ENCODE measurements at places on chromosomes 5 and 9.

- DNase-seq = no peak
Observed at GRCh38 chr5:139710319-139711066, 62.3 kb downstream of the CXXC5 start.

- no peak for DNase-seq
Observed at GRCh38 chr5:176780176-176781053, 29.9 kb upstream of the UNC5A start.

DNA sequence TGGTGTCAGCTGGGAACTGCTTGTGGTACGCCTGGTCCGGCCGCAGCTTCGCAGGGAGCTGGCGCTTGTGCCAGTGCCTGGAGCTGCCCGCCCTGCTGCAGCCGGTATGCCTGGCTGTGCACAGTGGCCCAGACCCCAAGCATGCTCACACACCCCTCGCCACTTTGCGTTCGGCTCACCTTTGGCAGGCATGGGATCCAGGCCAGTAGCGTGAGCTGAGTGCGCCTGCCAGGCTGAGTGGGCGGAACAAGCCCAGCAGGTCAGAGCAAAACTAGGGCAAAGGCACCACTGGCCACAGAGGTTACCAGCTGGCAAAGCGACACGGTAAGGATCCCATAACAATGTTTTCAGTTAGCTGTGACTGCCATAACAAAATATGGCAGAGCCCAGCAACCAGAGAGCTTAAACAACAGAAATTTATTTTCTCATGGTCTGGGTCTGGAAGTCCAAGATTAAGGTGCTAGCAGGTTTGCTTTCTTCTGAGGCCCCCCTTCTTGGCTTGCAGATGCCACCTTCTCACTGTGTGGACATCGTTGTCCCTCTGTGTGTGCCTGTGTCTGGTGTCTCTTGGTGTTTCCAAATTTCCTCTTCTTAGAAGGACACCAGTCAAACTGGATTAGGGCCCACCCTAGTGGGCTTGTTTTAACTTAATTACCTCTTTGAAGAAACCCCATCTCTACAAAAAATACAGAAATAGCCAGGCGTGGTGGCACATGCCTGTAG is 61.6 kb downstream of the PSAT1 start:
- DNase-seq = no peak

DNA sequence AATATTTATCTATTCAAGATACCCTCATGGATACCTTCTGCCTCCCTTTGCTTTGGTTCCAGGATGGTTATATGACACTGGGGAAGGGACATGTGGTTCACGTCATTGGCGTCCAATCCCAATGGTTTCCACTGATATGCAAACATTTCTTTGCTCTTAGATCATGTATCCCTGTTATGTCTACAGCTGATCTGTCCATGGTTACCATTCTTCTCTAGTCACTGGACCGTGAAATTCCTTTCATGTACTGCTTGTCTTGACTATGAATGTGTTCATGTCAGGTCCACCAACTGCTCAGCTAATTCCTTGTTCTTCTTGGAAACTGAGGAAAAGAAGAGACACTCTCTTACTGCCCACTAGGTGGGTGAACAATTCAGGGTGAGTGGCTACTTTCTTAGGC is 391.1 kb upstream of the ZNF608 start:
- DNase-seq = no peak

DNA sequence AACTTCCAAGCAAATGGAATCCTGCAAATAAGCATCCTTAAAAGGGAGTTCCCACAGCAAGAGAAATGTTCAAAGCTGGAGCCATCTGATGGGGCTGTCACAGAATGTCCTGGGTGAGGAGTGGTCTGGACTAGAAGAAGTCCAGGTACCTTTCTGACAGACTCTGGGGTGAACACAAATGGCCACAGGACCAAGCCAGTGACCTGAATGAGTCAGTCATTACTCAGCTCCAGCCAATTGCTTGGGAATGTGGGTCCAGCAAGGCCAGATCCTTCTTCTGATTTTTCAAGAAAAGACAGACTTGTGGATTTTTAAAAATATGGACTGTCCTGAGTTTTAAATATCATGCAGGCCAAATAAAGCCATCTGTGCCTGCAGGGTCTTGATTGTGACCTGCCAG is 30.1 kb downstream of the GALNT10 start:
- DNase-seq = no peak

- DNase-seq = no peak
Observed at GRCh38 chr5:58094031-58094430, 365.9 kb downstream of the PLK2 start.

DNA sequence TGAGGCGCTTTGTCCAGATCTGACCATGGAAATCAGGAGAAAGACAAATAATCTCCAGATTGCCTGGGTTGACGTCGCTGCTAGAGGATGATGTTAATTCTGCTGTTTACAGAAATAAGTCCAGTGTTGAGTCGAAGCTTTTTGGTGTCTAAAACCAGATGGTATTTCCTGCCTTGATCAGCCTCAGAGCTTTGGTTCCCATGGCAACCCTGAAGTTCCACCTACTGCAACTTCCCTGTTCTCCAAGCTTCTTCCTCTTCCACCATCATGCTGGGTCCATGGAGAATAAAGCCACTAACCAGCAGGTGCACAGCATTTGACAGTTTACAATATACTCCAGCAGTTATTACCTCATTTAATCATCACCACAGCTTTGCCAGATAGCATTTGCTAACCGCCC is 18.0 kb upstream of the GABBR2 start:
- no peak for DNase-seq

GRCh38 chr9:93954434-93955061 is 607 bp downstream of the BARX1 start:
- DNase-seq = no peak

GRCh38 chr9:133581011-133581410 is 28.2 kb downstream of the FAM163B start:
- DNase-seq = no peak

DNA sequence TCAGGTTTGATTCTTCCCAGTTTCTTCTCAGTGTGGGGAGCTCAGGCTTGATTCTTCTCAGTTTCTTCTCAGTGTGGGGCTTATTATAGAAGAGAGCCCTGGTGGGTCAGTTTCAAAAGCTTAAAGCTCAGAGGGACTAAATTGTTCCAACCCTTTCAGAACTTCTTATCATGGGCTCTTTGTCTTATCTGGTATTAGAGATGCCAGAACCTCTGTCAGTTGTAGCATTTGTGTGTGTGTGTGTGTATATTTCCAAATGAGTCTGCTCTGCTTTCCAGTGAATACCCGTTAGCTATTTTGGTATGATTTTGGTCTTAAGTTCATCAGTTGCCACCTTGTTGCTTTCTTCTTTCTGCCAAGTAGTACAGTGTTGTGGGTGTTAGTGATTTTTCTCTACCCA is 21.8 kb downstream of the TMEM38B start:
- no peak for DNase-seq

DNA sequence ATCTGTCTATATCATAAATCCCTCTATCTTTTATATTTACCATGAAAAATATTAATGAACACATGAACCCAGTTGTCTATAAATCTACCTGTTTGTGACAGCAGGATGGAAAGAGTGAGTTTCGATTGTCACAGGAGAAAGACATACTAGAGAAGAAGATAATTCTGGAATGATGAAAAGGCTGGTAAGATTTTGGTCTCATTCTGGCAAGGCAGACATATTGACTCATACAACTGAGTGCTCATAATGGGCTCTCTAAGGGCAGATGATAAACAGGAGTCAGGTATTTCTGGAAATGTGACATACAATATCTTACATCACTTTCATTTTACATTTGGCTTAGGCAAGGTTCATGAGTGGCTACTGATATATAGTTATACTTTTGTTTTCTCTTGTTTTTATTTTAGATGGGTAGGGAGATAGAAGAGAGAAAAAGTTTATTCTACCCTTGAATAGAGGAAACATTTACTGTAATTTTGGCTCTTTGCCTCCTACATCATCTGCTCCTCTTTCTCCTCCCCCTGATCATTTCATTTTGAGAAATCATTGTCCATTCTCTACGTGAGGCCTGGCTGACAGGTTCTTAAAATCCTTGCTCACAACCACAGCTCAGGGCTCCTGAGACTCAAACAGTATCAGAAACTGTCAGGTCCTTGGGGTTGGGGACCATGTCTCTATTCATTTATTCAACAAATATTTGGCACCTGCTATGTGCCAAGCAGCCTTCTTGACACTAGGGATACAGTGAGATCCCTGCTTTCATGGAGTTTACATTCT is 14.4 kb downstream of the ELOVL7 start:
- no peak for DNase-seq

- no peak for DNase-seq
Observed at GRCh38 chr5:32150366-32150765, 23.8 kb downstream of the GOLPH3 start.
